Heart left ventricle (tissue), 16 donors: ENCODE measurements at places on chromosomes 3 and 15.

DNA sequence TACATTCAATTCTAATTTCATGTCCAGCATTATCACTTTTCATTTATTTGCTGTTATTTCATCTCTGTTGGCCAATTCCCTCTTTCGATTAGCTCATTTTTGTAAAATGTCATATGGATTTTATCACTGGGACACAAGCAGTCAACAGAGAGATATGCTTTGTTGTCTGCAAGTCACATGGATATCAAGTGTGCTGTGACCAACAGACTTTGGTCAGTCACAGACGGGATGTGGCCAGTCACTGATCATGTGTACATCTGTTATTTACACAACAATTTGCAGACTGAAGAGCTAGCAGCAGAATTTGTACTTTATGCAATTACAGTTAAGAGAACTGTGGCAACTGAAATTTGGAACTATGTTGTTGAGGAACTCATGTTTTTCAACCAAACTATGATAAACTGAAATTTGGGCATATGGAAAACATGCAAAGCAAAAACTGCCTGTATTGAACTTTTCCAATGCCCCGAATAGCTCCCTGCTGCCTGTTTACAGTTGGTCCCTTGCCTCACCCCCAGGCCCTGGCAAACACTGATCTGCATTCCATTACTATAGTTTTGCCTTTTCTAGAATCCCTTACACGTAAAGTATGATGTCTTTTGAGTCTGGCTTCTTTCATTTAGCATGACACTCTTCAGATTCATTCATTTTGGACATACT lies 104.4 kb downstream of the RPL22L1 start:
- DNase-seq: no peak

DNA sequence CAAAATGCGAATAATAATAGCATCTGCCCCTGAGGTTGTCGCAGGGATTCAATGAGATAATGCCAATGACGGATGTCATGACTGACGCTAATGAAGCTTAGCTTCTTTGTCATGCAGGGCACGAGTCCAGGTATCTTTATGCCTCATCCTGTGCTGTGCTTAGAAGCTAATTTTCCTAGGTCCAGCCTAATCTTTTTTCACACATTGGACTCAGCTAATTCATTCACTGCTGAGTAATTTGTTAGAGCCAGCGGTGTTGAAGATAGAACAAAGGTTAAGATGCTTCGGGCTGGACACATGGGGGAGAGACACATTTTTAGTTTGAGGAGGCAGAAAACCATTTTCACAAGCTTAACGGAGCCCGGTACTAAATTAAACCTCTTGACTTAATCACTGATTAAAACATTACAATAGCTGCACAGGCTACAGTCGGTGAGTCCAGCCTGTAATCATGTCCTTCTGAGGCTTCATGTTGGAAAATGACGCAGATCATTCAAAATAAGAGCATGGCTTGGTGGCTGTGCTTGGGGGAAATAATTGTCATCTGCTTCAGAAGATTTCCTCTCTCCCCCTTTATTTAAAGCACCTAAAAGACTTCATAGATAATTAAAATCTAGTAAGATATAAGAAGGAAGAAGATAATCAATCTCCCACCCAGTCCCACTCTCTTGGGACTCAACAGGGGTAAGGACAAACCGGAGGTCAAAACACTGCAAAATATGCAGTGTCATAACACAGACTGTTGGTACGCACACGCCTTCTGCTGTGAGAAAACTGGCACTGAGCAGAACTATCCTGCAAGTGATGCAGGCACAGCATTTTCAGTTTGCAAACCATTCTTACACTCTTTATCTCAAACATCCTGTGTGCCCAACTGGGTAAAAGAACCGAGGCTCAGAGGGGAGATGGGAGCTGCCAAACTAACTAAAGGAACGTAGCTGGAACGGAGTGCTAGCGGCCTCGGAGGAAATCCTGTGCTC lies 3.3 kb upstream of the CCDC174 start:
- DNase-seq: no peak

DNA sequence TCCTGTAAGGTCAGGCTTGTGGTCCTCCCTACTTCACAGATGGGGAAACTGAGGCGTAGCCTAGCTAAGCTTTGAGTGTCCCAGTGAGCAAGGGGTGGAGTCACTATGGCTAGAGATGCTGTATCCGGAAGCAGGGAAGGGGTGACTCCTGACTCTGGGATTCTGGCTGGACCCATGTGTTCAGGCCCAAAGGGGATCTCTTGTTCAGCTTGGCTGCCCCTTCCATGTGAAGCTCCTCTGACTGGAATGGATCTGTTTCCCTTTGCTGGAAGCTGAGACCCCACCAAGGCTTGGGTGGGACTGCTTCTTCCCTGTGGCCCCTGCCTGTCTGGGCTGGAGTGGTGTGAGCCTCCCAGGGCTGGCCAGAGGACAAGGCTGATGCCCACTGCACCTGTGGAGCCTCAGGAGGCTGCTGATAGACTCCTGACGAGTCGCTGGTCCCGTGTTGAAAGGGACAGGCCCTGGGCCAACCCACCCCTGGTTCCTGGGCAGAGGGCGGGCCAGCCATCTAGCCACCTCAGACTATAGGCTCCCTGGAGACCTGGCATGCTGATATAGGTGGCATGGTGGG lies 1.0 kb downstream of the MAPKAPK3 start:
- peak; percentile 83 for DNase-seq

DNA sequence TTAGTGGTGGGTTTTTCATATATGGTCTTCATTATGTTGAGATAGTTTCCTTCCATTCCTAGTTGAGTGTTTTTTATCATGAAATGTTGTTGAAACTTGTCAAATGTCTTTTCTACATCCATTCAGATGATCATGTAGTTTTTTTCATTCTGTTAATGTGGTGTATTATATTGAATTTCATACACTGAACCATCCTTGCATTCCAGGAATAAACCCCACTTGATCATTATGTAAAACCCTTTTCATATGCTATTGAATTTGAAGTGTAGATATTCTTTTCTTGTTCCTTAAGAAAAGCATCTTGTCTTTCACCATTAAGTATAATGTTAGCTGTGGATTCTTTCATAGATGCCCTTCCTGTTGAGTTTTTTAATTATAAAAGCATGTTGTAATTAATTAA lies 42.9 kb downstream of the PIAS1 start:
- no peak for DNase-seq

DNA sequence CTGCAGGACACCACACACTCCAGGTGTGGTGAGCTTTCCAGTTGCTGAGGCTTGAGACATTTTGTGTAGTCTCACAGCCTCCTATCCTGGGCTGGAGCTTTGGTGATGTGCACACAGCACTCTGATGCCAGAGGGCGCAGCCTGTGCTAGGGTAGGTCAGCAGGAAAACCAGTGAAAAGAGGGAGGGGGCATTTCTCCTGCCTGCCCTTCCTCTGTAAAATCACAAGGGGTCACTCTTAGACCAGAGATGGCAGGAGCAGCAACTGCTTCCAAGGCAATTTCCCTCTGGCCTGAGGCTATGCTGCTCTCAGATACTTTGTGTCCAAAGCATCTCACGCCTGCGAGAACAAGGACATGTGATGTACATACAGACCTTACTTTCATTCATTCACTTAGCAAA lies 16.5 kb upstream of the MUSTN1 start:
- DNase-seq: peak; percentile 20

DNA sequence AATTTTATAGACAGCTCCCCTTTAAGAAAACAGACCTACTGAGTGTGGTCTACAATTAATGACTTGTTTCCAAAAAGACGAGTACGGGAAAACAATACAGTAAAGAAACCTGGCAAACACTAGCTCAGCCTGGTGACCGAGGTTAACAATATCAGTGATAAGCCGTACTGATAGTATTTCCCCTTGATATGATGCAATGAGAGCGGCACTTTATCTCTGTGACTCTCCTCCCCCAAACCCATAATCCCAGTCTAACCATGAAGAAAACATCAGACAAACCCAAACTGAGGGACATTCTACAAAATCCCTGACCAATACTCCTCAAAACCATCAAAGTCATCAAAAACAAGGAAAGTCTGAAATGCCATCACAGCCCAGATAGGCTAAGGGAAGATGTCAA lies 8.2 kb downstream of the DENND4A start:
- DNase-seq: no peak
